Activated CD4-positive, alpha-beta T cell treated with anti-CD3 and anti-CD28 coated beads for 48 hours (primary cell): ENCODE measurements at places on chromosomes 5 and 9.

GRCh38 chr5:155514105-155514563 lies 500.6 kb downstream of the KIF4B start:
- DNase-seq, result no peak

- peak; percentile 46 for DNase-seq
Measured at GRCh38 chr5:80284720-80285119, 28.9 kb upstream of the SERINC5 start.

- DNase-seq, result no peak
Measured at GRCh38 chr5:171813813-171814490, 28.3 kb downstream of the SMIM23 start.

DNA sequence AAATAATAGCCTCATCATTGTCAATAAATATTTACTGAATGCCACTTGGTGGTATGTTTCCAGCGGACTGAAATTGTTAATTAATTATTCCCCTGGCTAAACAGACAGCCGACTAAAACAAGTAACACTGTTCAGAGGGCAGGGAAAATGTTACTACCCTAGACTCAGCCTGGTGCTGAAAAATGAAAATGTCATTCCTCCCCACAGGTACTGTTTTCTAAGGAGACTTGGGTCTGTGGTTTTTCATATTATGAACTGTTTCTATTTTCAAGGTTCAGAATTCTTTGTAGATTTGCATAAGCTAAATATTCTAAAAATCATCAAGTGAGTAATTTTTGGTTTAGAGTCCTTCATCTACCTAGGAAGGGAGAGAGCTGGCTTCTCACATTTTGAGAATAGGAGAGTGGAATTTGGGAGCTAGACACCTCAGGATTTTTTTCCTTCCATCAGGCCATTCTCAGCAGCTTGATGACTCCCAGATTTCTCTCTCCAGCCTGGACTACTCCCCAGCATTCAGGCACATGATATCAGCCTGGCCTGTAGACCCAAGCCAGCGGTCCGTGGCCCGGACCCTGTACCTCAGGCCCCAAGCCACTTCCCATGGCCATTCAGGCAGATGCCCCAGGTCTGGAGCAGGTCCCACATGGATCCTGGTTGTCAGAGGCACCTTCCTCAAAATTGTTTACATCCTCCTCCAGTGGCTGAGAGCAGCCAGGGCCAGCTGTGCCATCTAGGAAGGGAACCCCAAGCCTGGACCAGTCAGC lies 24.4 kb downstream of the BHMT start:
- no peak for DNase-seq

- DNase-seq, result peak; percentile 35
Measured at GRCh38 chr9:105385381-105385985, 62.4 kb upstream of the FSD1L start.

GRCh38 chr5:148586796-148587195 lies 67.5 kb downstream of the HTR4 start:
- no peak for DNase-seq

DNA sequence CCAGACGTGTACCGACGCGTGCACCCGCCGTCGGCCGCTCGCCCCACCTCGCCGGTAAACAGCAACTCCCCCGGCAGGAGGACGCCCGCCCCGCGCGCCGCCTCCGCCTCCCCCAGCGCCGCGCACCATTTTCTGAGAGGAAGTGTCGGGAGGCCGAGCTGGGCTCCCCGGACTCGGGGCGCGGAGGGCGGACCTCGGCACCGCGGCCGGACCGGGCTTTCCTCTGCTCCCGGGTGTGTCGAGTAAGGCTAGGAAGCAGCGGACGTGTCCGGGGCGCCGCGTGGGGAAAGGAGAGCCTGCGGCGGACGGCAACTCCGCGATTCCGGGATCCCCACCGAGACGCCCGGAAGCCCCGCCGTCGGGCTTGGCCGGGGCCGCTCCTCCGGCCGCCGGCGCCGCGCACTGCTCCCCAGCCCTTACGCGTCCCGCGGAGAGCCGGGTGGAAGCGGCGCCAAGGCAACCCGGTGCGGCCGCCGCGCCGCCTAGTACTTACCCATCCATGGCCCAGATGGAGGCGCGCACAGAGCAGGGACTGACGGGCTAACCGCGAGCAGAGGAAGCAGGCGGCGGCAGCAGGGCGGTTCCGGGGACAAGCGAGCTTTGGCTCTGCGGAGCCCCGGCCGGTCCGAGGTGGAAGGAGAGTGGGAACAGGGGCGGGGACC lies at the start of gene PTBP3:
TSS of gene PTBP3 (minus strand) at position 643 of the 662 bp plus-strand sequence. CDS start 35,754 bp downstream, outside the sequence.
- peak; percentile 80 for DNase-seq

DNA sequence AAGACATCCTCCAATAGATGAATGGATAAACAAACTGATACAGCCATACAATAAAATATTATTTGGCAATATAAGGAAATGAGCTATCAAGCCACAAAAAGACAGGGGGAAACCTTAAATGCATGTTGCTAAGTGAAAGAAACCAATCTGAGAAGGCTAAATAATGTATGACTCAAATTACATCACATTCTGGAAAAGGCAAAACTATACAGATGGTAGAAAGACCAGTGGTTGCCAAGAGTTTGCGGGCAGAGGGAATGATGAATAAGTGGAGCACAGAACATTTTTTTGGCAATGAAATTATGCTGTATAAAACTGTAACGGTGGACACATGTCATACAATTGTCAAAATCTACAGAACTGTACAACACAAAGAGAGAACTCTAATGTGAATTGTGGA lies 63.3 kb downstream of the CSF2 start:
- DNase-seq, result no peak

- DNase-seq, result no peak
Measured at GRCh38 chr9:125399165-125399564, 137.5 kb downstream of the GAPVD1 start.

- DNase-seq, result no peak
Measured at GRCh38 chr5:179698935-179699615, at the start of gene CANX. TSS of gene CANX (plus strand) at chr5:179698967. CDS start at chr5:179705682, 6,715 bp downstream.

- DNase-seq, result no peak
Measured at GRCh38 chr5:1009359-1010180, 968 bp downstream of the NKD2 start.

GRCh38 chr9:130487500-130487899 lies 42.7 kb downstream of the ASS1 start:
- no peak for DNase-seq
